ENCODE measurements at places on chromosomes 1 and 21.
A peak's percentile ranks its signal among the peaks of the same experiment; 100 is the strongest.

- DNase-seq: no peak
These were observed 35.4 kb upstream of the SCMH1 start for GRCh38 chr1:41277371-41277975.

GRCh38 chr1:121458291-121459048, 273.7 kb downstream of the SRGAP2C start:
- no peak for DNase-seq

GRCh38 chr21:26952374-26953066, 14.4 kb downstream of the ADAMTS5 start:
- DNase-seq: no peak

GRCh38 chr1:208101661-208102431, 142.3 kb downstream of the PLXNA2 start:
- DNase-seq: peak; percentile 97

GRCh38 chr1:83130886-83131691, 867.8 kb downstream of the TTLL7 start:
- DNase-seq: no peak

- DNase-seq: peak; percentile 52
These were observed at the start of gene HENMT1 for GRCh38 chr1:108661030-108661609. Gene HENMT1 (minus strand): TSS chr1:108661093. CDS start chr1:108659884, 1,209 bp downstream.

DNA sequence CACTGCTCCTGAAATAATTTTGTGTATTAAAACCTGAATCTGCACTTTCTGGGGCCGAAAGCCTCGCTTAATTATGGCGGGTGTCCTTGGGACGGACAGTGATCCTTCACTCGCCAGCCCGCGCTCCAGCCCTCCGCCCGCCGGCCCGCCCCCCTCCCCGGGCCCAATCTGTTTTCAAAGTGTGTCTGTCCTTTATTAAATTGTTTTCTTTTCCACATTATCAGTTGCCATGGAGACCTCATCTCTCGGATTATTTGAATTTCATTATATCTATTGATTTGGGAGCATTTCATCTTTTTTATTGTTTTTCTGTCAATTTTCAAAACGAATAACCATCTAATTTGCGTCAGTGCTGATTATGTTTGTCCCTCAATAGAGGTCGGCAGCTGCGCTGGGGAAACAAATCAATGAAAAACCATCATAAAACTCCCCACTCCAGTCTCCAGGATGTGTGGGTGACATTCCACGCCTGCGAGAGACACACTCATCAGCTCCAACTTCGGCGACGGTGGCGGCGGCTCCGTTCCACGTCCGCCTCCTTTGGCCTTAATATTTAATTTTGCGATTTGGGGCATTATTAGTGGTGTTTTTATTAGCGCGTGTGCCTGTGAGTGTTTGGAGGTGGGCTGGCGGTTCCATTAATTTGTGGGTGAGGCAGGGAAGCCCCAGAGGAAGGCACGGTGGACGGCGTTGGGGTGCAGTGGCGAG, 123.9 kb downstream of the CASZ1 start:
- DNase-seq: no peak

DNA sequence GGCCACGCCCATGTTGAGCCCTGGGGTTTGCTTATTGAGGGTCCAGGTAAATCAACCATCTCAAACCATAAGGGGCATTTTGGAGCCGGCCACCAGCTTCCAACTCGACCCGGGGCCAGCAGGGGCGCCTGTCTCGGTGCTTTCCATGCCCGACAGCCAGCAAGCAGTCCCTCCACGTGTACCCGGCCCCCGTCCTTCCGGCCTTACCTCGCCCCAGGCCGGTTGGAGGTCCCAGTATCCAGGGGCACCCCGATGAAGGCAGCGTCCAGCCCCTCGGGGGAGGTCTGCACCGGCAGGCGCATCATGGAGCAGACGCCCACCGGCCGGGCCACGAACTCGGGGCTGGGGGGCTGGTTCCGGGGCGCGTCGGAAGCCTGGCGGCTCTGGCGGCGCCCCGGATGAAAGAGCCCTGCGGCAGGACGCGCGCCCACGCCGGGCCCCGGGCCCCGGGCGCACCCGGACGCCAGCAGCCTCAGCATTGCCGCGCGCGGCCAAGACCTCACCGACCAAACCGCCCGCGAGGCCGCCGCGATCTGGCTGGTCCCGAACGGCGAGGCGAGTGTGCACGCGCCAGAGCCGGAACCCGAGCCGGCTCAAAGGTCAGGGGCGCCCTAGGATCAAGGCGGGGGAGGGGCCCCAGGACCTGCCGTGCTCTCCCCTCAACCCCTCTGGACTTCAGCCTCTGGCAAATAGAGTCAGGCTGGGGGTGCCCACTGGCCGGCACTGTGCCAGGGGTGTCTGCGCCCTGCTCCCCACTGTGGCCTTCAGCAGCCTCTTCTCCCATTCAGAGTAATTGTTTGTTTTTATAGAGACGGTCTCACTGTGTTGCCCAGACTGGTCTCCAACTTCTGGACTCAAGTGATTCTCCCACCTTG, at the start of gene AGMAT:
AGMAT (minus strand) TSS at position 563 of the 875 bp plus-strand sequence; CDS start at position 479, 84 bp downstream.
- DNase-seq: no peak

GRCh38 chr1:17615157-17615556, 75.7 kb downstream of the ARHGEF10L start:
- DNase-seq: no peak

Data from NCI-H1092 (cell line).